ENCODE measurements at places on chromosomes 7 and 10.

- no peak for DNase-seq
Measured at GRCh38 chr10:5538892-5539651, 14.3 kb downstream of the CALML3 start.

GRCh38 chr7:80806663-80807062 is 112.2 kb downstream of the SEMA3C start:
- no peak for DNase-seq

DNA sequence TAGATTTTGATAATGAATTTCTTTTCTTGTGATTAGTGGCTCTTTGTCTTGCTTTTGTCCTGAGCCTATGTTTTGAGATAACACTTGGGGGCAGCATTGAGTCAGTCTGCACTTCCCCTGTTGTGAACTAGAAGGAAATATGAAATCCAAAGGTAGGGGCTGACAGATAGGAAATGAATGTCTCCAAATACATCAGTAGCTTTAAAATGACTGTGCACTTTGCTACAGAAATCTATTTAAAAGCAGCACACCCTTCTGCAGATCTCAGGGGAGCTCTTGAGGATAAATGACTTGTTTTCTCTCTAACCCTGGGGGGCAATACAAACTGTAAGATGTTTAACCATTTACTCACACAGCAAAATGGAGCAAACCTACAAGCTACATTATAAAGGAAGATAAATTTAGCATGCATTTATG is 176.0 kb upstream of the MYO3A start:
- DNase-seq: peak; percentile 59

DNA sequence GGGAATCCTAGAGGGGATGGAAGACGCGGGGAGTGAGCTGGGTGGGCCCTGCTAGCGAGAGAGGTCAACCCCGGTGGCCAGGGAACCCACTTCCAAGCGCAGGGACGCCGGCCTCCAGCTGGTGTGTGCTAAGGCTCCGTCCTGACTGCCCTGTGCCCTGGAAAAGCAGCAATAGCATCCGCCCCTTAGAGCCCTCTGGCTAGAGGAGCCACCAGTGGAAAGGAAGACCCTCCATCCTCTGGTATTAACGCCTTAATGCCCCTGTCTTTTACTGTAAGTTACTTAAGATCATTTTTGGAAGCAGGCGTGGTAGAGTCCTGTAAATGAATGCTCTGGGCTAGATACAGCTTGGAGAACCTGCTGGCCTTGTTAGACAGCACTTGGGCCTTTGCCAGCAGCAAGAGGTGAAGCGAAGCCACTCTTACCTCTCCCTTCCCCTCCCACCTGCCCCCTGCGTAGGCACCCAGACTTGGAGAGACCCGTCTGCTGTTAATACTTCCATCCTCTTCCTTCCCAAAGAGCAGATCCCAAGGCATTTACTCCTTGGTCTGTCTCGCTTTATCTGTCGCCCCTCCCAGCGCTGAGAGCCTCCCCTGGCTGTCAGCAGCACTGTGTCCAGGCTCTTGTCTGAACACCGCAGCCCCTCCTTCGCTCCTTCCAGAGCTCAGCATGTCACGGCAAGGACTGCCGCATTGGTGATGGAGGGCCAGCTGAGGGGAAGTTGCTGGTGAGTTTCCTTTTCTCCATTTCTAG is 4.6 kb downstream of the REPIN1 start:
- no peak for DNase-seq

DNA sequence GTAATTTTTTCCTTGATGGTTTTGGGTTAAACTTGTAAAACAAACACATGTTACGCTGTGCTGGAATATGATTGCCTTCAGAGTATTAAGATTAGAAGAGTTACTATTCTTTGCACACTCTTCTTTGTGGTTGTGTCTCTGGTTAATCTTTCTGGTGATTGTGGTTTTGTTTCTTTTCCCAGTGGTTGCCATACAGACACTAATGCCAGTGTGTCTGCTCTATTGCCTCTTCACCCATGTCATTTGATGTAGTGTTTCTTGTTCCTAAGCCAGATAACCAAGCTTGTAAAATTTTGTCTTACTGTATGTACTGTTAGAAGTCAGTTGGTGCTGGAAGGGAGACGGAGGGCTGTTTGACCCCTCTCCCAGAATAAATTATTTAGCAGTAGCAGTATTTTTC is 124.8 kb downstream of the PHTF2 start:
- DNase-seq: no peak

- no peak for DNase-seq
Measured at GRCh38 chr10:114058297-114058696, 14.6 kb downstream of the ADRB1 start.

GRCh38 chr7:28260969-28261368 is 80.4 kb upstream of the JAZF1 start:
- DNase-seq: no peak

DNA sequence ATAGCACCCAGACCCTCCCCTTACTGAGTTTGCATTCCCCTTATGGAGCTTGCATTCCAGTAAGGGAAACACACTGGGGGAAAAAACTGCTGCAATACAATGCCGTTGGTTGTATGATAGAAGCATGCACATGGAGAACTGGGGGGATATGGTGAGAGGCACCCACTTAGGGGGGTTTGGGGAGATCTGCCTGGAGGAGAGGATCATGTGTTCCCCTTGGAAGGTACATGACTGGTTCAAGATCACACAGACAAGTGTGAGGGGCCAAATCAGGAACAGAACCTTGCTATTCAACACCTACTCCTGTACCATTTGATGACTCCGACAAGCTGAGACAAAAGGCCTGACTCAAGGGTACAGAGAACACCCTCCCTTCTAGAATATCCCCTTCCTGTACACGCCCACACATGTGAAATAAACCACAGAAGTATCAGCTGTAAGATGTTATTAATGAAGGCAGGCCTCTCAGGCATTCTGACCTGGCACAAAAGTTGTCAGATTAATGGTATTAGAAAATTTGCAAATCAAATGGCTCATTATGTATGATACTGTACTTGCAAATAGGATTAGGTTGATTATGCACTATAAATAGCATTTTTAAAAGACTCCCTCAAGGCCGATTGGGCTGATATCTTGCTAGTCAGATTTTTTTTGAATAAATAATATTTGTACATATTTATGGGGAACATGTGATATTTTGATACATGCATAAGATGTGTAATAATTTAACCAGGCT is 122.2 kb downstream of the NPY start:
- DNase-seq: no peak

DNA sequence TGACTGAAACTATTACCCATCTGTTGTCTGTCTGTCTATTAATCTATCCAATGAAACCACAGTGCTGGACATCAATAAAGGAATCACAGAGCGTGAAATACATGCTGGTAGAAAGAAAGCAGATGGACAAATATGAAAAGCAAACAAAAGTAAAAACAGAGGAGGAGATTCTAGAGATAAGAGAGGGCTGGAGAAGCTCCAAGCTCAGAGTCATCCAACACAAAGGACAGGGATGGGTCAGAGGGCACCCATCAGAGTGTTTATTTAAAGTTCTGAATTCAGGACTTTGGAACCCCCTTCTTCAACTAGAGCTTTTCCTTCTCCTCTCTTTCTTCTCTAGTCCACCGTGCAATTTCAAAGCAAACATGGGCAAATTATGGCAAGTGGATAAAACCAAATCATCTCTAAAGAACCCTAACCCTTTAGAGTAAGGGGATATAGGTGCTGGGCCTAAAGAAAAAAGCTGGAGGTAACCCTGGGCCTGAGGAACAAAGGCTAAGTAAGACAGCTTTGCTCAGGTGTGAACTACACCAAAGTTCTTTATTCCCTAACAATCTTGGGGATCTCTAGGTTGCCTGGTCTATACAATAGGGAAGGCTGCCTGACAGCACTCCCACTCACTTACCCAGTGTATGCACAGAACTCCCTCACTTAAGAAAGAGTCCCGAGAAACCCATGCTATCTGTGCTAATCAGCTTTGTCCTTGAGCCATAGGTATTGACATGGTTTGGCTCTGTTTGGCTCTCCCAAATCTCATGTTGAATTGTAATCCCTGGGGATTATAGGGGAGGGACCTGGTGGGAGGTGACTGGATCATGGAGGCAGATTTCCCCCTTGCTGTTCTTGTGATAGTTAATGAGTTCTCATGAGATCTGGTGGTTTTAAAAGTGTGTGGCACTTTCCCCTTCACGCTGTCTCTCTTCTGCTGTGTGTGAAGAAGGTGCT is 97.0 kb downstream of the BAMBI start:
- DNase-seq: no peak

DNA sequence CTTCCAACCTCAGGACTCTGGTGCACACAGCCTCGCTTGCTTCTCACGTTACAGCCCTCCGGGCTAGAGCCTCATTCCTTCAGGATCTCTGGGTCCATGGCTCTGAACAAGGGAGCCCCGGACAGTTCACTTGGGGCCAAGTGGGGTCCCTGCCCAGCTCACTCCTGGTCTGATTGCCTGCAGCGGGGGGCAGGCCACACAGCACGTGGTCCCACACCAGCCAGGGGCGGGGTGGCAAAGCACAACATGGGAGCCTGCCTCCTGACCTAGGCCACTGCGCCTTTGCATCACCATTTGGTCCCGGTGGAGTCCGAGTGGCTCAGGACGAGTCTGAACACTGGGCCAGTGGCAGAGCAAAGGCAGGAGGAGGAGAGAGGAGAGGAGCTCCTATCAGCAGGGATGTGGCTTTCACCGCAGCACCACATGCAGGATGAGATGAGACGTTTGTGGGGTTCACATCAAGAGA is 13.4 kb upstream of the CRYGN start:
- no peak for DNase-seq

GRCh38 chr7:17369691-17370426 is 71.4 kb downstream of the AHR start:
- peak; percentile 45 for DNase-seq

DNA sequence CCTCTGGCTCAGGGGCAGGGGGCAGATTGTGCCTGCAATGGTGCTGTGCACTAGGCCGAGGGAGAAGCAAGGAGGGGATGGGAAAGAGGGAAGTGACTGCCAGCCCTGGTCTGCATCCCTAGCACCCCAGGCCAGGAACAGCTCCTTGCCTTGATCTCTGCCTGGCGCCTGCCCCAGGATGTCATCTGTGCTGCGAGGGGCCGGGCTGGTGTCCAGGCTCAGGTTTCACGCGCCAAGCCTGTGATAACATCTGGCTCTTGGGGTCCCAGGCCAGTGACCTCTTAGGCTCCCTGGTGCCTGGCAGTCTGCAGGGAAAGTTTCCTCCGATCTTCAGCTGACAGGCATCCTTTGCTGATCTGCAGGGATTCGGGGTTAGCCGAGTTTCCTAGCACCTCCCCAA is 193.5 kb upstream of the GPR26 start:
- DNase-seq: no peak

DNA sequence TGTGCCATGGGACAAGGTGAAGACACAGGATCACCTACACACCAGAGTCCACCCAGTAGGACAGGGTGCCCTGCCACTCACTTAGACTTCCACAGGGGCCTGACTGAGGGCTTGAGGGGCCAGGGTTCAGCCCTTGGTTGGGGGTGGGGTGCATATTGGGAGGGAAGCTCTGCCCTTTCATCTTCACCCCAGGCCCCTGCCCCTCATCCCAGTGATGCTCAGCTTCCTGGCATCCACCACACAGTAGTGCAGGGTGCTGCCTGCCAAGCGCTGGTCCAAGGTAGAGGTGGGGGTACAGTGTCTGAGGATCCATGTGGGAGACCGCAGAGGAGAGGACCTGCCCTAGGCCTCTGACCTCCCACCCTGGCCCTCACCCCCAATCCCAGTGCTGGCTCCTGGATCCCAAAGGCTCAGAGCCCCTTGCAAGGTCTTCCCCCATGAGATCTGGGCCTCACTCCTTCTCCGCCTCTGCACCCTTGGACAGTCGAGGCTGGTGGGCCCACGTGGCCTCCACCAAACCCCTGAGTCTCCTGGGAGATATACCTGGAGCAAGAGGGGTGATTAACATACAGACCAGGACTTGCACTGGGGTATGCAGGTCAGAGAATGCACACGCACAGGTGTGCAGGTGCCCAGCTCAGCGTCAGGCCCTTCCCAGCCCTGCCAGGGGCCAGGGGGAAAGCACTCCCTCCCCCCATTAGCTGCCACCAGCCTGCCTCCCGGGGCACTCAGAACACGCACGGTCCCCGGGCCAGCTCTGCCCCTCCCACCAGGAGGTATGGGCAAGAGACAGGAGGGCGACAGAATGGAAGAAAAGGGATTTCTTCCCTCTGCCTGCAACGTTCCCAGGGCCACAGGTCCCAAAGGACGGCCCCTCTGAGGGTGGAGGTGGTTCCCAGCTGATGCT is 8.6 kb upstream of the IRF5 start:
- DNase-seq: no peak

GRCh38 chr7:75957021-75957736 is 37.2 kb downstream of the TMEM120A start:
- no peak for DNase-seq

- no peak for DNase-seq
Measured at GRCh38 chr7:137404660-137405317, 61.3 kb upstream of the PTN start.

- no peak for DNase-seq
Measured at GRCh38 chr10:110078317-110078716, 70.5 kb downstream of the ADD3 start.

DNA sequence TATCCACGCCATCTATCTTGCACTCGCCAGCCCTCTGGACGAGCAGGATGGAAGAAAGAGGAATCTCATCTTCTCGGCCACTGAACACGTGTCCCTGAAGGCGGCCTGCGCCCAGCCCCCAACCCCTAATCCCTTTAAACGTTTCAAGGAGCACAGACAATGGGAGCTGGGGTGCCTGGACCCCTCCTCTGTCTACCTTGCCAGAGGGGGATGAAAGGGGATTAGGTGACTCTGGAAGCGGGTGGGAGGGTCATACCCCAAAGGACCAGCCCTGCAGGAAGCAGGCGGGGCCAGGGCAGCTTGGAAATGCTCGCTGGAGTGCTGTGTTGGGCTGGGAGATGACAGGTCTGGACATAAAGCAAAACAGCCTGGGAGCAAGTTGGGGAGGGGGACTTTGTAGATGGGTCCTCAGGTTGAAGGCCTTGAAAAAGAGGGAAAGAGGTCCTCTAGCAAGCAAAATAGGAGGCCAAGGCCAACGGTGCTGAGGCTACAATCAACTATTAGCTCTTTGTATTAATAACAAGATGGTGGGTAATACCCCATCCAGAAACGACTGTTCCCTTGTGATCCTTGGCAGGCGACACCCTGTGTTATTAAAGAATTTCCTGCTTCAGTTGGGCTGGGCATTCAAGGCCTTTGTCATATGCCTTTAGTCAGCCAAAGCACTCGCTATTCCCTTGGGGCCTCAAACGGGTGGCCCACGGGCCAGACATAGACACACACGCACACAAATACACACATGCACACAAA is 126.5 kb upstream of the UNC5B start:
- DNase-seq: no peak

DNA sequence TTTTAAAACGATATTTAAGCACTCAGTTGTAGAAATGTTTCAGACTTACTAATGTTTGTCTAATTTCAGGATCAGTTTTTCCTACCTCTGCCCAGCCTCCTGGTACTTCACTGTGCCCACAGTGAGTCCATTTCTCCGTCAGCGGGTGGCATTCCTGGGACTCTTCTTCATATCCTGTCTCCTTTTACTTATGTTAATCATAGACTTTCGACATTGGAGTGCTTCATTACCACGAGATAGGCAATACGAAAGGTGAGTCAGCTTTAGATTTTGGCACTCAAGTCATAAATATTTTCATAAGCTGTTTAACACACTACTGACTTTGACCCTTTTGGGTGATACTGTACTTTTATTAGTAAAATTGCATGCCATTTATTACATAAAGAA is 2.1 kb downstream of the ENTPD7 start:
- DNase-seq: no peak
